Stimulated activated CD8-positive, alpha-beta memory T cell treated with anti-CD3 and anti-CD28 coated beads, Interleukin-2, amount 100 ng/mL, for 1 hour (primary cell): ENCODE measurements at places on chromosomes 6 and 20.

GRCh38 chr6:15305496-15305895, 59.6 kb downstream of the JARID2 start:
- DNase-seq: no peak

DNA sequence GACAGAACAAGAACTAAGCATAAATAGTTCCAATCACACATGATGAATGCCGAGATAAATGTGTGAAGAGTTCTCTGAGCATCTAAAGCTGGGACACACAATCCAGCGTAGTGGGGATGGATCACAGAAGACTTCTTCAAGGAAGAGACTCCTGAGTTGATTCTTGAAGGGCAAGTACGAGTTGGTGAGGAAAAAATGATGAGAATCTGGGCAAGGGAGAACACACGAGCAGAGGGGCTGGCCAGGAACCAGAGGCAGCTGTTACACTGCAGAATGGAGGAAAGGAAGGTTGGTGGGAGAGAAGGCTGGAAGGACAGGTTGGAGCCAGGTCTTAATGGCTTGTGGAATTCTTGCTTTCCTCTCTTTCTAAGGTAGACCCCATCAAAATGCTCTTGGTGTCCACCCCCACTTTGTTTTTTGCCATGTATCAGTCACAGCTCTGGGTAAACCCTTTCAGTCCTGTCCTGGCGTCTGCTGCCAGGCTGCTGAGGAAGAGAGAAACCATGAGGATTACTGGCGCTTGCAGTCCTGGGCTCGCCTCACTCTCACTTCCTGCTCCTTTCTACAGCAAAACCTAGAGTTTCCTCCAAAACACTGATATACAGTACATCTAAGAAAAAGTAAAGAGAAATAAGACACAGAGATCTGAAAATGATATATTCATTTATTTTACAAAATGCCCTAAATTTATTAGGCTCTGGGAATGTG, 127.6 kb upstream of the FAM184A start:
- DNase-seq: no peak

GRCh38 chr6:167949121-167949684, 48.3 kb upstream of the KIF25 start:
- no peak for DNase-seq

- DNase-seq: no peak
Observed at GRCh38 chr6:82072751-82073150, 174.8 kb downstream of the IBTK start.

GRCh38 chr6:166658115-166658791, 31.2 kb upstream of the RPS6KA2 start:
- DNase-seq: no peak

GRCh38 chr6:82217018-82217586, 30.4 kb downstream of the IBTK start:
- no peak for DNase-seq

DNA sequence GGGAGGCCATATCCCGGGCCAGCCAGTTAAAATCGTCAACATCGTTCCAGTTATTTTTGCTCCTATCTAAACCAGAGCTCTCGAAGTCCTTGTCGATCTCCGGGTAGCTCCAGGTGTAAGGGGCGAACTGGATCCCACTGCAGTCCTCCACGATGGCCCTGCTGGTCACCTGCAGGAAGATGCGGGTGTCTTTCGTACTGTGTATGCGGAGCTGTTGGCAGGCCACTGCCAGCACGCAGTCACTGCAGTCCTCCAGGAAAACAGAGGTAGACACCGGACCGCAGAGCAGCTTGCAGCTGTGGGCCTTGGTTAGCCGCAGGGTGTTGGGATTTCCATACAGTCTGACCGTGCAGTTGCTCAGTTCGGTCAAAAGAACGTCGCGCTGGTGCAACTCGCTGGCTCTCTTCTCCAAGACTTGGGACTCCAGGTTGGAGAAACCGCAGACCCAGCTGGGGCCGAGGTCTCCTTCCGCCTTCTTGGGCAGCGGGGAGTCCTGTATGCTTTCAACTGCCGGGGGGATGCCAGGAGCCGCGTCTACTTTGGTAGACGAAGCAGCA, 742 bp downstream of the TBCC start:
- DNase-seq: no peak

DNA sequence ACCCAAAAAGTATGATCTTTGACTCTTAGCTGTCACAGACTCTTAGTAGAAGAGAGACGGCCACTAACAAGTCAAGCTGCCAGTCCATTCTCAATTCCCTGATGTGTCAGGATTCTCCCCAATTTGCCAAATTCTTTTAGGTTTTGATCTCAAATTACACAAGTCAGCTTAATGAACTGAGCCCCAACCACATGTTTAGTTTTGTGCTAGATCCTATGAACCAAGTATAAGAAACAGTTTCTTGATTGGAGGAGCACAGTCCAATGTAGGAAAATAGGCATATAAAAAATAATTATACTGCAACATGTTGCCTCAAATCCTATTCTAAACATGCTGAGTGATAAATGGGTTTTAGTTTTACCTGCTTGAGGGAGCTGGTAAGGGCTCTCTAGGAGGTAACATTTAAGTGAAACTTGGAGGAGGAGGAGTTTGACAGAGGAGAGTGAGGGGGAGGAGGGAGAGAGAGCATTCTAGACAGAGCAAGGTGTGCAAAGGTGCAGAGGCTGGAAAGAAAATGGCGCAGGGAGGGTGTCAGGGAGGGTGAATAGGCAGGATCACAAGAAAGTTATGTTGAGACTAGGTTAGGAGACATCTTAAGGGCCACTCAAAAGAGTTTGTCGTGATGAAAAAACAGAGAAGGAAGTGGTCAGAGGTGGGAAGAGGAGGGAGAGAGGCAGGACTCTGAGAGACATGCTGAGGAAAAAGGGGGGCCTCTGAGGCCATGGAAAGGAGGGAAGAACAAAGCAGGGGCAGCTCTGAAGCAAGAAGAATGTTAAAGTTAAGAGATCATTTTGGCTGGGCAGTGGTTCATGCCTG, 22.8 kb upstream of the FAM83C start:
- no peak for DNase-seq

- no peak for DNase-seq
Observed at GRCh38 chr6:110900028-110900598, 25.5 kb downstream of the AMD1 start.

DNA sequence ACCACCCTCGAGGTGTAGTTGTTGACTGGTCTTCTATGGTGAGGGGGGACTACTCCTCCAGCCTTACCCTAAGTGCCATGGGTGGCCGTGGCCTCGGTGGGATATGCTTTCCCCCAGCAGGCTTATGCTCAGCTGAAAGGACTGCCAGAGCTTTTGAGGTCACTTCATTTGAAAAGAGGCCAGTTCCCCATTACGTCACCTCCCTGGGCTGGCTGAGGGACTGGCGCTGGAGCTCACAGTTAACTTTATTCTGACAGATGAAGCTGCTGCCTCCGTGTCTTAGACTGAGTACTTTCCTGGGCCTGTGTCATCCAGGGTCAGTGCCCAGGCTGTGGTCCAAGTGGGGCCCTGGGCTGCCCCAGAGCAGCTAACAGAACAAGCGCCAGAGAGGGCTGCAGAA, 42.8 kb upstream of the PCMTD2 start:
- DNase-seq: no peak

GRCh38 chr6:131379948-131380347, 193.1 kb upstream of the ARG1 start:
- DNase-seq: no peak

DNA sequence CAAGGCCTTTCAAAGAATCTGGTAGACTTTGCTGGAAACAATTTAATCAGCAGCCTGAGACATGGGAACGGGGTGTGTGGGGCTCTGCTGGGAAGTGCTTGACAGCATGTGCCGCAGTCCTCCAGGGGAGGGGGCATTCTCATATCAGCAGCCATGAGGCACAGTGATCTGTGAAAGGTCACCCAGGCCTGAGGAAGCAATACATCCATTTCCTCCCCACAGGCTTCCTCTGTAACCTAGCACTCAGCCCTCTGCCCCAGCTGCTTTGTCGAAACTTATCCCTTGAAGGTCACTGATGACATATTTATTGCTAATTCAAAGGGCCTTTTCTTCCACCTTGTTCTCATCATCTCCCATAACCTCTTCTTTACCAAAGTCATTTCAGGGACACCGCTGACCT, 103.3 kb downstream of the TNFAIP3 start:
- no peak for DNase-seq

DNA sequence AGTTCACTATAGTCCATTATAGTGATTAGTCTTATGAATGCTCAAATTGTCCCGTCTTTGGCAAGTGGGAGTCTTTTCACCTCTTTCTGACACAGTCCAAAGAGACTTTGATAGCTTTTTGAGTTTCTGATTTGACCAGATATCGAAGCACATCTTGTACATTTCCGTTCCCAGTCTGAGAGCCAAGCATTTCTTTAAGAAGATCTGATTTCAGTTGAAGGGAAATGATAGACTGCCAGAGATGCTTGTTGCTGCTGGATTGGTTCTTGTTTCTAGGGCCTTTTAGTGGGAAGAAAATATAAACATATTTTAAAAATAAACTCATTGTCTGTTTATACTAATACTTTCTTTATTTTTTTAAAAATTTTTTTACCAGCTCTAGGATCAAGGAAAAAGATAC, 54.1 kb upstream of the IER3 start:
- DNase-seq: no peak

GRCh38 chr6:144867761-144868160, 582.6 kb downstream of the UTRN start:
- no peak for DNase-seq
